ENCODE measurements at places on chromosomes 2 and 18.

DNA sequence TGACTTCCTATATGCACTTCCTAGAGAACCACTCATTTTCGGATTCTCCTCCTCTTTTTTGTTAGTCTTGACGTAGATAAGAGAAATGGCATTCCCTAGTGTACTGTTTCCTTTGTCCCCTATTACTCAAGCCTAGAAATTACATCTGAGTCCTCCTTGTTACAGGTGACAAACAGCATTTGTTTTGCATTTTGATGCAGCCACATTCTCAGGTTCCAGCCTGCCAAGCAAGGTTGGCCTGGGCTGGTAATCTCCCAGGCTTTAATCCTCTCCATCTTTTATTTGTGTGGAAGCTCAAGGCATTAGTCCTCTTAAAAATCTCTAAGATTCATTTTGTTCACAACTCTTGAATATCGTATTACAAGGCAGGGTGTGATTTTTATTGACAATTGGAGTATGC, 318.0 kb upstream of the NRP2 start:
- no peak for DNase-seq

DNA sequence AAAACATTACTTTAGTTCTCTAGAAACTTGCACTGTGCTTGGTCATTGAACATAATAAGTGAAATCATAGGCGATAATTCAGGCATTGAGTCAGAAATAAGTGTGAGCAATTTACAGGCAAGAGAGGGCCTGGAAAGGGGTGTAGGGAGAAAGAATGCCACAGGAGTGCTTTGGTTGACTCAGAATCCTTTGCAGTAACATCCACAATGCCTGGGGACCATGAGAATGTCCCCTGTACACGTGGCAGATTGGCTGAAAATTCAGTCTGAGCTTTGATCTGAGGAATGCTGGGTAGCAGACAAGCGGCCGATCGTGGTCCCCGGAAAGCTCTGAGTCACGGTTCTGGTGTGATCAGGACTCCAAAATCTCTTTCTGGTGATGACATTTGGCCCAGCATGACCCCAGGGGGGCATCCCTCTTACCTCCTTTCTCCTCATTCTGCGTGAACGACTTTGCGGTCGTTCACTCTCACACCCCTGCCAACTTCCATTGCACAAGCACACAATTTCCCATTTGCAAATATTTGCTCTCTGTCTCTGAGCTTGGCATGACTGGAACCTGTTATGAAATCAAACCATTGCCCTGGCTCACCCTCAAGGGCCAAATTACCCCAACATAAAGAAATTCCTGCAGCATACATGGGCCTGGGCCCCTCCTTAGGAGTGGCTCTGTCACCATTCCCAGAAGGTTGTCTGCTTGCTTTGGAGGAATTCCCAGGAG, 305.0 kb upstream of the EPAS1 start:
- peak; percentile 77 for DNase-seq

DNA sequence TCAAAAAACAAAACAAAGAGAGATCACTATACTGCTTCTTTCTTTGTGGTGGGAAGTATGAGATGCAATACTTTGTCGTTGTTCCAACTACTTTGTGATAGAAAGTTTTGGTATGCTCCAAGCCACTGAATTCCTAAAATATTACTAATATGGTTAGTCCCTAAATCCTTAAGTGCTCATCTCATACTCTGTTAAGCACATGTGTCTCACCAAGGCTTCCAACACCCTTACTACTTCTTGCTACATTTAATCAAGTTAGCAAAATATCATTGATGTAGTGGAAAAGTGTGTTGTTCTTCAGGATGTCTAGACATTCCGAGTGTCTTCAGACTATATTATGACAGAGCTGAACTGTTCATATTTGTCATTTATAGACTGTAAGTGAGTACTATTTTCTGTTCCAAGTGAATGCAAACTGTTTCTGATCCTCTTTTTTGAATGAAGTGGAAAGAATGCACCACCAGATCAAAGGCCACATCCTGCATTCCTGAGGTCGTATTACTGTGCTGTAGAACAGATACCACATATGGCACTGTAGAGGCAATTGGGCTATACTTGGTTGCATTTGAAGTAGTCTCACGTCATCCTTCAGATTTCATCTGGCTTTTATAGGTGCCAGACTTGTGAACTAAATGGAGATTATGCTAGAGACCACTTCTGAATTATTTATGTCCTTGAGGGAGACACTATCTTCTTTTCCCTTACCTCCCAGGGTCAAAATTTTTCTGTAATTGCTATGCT, 298.4 kb upstream of the ZNF521 start:
- peak; percentile 99 for DNase-seq

DNA sequence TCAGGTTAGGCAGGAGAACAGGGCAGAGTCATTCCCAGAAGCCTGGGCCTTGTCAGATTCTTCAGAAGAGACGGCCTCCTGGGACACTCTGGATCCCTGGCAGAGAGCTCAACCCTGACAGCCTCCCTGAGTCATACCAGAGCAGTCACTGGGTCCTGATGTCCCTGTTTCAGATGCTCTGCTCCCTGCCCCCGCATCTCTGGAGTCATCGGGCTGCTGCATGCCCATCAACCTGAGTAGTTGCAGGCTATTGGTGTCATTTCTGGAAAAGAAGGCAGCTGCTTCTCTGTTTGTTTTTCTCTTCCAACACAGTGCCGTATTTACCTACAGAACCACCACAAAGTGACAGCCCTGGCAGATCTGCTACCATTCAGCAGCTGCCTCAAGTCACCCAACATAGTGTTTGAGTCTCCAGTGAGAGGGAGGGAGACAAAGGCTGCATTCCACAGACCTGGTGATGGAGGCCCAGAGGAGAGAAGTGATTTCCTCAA, 145.1 kb downstream of the B3GNT2 start:
- DNase-seq = peak; percentile 3
